ENCODE measurements at places on chromosomes 1 and 21.

- no peak for DNase-seq
Measured at GRCh38 chr1:204802401-204803175, 68.1 kb upstream of the NFASC start.

- no peak for DNase-seq
Measured at GRCh38 chr1:183313063-183313462, 105.1 kb downstream of the NMNAT2 start.

GRCh38 chr1:36450919-36451305, 661 bp upstream of the OSCP1 start:
- no peak for DNase-seq

- no peak for DNase-seq
Measured at GRCh38 chr21:21860888-21861287, 862.7 kb downstream of the NCAM2 start.

DNA sequence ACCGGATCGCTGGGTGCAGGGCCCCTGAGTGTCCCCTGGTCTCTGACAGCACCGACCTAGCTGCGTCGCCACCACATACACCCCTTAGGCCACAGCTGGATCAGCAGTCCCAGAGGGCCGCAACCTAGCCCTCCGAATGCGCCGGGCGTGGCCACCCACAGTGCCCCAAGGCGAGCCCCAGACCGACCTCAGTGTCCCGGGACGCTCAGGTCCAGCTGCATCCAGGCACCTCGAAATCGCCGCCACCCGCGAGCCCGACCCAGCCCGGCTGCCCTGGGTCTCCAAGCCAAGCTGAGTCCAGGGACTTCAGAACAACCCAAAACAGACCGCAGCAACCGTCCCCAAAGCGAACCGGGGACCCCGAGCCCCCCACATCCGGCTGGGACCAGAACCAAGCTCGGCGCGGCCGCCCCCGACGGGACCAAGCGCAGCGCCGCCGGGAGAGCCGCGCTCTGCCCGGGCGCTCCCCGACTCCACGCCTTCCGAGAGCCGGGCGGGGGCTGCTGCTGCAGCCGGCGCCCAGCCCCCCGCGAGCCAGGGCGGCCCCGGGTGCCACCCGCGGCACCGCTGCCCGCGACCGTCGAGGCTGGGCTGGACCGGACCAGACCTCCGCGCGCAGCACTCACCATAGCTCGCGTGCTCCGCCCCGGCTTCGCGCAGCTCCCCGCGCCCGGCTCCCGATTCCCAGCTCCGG, 54.6 kb upstream of the ECE1 start:
- no peak for DNase-seq

DNA sequence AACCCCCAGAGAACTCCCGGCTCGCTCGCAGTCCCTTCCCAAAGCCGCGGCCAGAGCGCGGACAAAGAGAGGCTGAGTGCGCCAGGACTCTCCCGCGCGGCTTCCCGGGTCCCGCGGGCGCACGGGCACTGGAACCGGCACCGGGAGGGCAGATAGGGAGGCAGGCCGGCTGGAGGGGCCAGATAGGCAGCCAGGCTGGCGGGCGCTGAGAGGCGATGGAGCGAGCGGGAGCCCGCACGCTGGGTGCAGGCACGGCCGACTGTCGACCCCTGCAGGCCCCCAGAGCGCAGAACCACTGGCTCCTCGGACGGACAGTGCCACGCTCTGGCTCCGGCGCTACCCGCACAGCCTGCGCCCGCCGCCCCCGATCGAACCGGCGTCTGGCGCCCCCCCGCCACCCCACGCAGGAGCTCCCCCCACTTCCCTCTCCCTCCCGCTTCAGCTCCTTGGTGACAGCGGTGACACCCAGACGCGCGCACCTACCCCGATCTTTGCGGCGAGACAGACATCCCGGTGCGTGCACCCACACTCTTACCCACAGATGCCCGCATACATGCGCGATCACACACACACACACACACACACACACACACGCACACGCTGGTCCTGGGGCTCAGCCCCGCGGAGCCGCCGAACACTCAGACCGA, 534 bp downstream of the SLC6A9 start:
- DNase-seq: no peak

- no peak for DNase-seq
Measured at GRCh38 chr1:27397749-27398148, 5.3 kb downstream of the GPR3 start.

DNA sequence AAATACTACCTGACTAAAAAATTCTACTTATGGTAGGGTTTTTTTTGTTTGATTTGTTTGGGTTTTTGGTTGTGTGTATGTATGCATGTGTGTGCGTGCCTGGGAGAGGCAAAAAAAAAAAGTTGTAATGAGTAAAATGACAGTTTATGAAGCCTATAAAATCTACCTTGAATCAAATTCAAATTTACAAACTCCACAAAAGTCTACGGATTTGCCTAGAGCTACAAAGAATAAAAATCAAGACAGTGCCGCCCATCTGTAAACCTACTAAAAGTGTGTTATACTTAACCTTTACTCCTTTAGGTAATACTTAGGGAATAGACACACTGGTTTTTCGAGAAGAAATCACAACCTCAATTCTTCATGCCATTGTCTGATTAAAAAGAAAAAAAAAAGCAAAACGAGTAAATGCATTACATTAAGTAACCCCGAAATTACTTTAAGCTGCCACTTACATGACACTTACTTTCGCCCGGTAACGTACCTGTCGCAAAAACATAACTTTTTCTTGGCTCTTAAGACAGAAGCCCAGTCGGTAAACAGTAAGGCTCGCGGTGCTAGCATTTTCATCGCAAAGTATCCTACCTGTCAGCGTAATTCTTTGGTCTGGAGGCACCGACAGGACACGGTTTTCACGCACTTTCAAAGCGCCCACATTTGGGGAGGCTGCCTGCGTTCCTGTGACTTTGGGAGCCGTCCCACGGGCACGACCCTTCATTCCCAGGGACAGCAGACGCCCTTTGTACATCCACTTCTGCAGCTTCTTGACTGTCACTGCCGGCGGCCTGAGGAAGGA, 951 bp downstream of the SYDE2 start:
- no peak for DNase-seq

- DNase-seq: no peak
Measured at GRCh38 chr1:59340411-59341307, 43.8 kb downstream of the FGGY start.

DNA sequence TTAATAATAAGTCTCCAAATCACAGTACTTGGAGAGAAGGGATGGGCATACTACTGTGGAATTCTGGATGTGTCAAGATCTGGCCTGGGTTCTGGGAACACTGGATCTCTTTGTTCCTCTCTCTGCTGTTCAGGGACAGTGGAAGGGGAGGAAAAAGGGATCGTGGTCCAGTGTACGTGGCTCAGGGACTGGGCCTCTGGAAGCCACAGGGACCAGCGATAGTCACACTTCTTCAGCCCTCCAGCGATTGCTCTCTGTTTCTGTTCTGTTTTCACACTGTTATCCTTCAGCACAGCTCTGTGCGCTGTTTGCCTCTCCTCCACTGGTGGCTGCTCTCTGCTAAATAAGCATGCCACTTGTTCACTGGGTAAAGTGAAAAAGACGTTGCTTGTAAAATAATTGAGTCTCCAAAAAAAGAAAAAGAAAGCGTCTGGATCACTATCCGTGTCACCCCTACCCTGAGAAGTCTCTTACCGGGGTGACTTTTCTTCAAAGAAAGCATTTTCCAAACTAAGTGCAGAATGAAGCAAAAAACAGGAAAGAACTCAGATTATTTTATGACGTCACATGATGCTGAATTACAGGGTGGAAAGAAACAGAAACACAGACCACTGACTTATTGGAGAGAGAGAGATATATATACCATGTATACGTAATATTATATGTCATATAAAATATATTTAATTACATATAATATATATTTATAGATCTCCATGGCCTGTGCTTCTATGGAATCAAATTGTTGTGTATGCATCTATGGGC, 279.4 kb downstream of the RGS7 start:
- DNase-seq: no peak

GRCh38 chr1:17624611-17625233, 85.2 kb downstream of the ARHGEF10L start:
- DNase-seq: no peak

- DNase-seq: no peak
Measured at GRCh38 chr1:228307218-228308023, 99.2 kb downstream of the TRIM11 start.

- DNase-seq: no peak
Measured at GRCh38 chr1:63635681-63636080, 42.5 kb downstream of the PGM1 start.

DNA sequence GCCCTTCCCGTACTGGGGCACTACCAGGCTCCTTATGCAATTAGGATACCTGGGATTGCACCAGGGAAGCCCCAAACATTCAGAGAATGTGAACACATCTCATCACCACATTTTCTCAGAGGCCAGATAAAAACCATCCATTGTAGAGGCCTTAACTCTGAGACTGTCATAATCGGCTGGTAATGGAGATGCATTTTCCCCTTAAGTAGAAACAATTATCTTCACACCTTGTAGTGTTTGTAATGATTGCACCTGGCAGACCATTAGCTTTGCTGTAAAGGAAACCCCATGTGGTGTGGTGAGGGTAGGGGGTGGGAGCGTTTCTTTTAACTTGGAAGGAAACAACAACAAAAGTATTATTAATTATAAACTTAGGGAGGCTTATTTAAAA, 90.0 kb upstream of the TLR5 start:
- DNase-seq: no peak

GRCh38 chr1:63916485-63917360, 142.9 kb downstream of the ROR1 start:
- no peak for DNase-seq

- DNase-seq: no peak
Measured at GRCh38 chr1:99680270-99680669, 34.4 kb downstream of the PALMD start.

DNA sequence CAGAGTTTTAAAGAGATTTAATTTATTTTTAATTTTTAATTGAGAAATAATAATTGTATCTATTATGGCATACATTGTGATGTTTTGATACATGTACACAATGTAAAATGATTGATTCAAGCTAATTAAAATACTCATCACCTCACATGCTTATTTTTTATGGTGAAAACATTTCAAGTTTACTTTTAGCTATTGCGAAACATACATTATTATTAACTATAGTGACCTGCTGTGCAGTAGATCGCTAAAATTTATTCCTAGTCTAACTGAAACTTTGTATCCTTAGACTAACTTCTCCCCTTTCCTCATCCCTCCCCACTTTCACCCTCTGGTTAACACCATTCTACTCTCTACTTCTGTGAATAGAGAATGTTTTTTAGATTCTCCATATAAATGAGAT, 191.6 kb downstream of the DNAH14 start:
- DNase-seq: no peak

DNA sequence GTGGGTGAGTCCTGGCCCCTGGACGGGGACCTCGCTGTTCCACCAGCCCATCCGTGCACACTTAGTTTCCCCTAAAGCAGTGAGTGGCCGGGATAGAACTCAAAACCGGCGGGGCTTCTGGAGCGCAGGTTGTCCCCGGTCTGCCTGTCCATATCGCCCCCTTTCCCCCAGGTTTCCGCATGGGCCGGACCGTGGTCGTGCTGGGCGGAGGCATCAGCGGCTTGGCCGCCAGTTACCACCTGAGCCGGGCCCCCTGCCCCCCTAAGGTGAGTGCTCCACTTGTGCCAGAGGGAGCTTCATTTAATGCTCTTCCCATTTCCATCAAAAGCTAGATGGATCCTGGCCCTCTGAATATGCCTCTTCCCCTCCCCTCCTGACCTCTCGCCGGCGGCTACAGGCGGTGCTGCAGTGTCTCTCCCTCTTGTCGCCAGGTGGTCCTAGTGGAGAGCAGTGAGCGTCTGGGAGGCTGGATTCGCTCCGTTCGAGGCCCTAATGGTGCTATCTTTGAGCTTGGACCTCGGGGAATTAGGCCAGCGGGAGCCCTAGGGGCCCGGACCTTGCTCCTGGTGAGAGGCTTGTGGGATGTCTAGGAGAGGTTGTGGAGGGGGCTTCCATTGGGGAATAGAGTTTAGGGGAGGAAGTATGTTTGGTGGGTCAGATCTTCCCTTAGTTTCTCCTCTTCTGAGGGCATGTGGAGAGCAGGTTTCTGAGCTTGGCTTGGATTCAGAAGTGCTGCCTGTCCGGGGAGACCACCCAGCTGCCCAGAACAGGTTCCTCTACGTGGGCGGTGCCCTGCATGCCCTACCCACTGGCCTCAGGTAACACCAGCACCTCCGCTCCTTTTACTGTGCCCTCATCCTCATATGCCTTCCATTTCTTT, 683 bp downstream of the PPOX start:
- no peak for DNase-seq

- no peak for DNase-seq
Measured at GRCh38 chr1:228424685-228425660, 8.3 kb upstream of the TRIM17 start.

DNA sequence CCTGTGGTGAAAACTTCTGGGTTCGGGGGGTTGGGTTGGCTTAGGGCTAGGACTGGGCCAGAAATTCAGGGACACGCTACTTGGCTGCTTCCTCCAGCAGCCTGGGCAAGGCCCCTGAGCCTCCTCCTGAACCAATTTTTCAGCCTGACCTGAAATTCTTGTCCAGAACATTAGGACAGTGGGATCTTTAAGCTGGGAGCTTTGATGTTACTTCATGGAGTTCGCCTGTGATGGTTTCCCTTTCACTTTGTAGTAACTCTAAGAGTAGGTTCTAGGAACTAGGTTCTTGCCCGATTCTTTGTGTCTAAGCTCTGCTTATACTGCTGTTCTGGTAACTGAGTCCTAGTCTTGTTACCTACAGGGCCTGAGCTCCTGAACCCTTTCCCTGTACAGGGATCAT, 75.3 kb downstream of the S1PR1 start:
- DNase-seq: no peak

GRCh38 chr1:227192163-227192562, 126.1 kb downstream of the CDC42BPA start:
- DNase-seq: no peak

DNA sequence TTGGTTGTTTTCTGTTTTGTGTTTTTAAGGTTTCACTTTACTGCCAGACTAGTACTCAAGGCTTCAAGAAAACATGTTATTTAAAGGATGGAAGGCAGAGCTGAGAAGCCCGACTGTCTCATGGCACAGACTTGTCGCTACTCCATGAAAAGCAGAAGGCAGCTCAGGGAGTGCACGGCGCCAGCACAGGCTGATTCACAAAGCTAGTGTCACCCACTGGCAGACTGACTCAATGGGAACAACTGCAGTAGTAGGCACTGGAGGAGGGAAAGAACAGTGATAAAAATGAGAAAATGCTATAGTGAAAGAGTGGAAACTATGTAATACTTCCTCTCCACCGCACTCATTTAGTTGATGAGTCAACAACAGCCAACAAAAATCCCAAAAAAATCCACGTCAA, 14.7 kb downstream of the HSF2BP start:
- no peak for DNase-seq

DNA sequence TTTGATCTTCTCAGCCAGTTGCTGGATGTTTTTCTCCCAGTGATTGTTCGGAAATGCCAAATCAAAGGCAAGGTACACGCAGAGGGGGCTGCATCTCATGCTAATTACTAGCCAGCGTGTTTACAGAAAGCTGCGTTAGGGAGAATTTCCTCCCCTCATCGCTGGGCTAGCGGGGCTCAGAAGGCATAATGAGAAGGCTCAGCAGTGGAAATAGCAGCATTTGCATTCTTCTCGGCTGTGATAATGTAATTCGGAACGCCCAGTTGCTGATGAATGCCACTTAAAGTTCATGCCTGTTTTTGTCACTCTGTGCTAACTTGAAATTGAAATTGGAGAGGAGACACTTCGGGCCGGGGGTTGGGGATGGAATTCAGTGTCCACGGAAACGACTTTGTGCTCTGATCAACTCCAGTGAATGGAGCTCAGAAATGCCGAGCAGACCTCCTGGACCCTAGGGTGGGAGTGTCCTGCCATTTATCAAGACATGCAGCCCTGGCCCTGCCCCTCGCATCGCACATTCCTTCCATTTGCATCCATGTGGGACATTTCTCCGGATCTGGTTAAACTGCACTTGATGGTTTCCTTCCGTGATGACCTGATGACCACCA, 313.4 kb upstream of the C1orf174 start:
- no peak for DNase-seq

- no peak for DNase-seq
Measured at GRCh38 chr1:184633785-184634184, 120.9 kb downstream of the EDEM3 start.
